ENCODE measurements at places on chromosomes 2 and 18. TPM values are rescaled to one million over a fixed set of nuclear protein-coding genes. Genes with fewer than 3 reads are reported as not detected.

GRCh38 chr2:234761910-234762309, 189.9 kb upstream of the SH3BP4 start:
- no peaks in the 10 kb centered on the region for H3K27me3 ChIP-seq
- H3K27ac ChIP-seq, result no peak overlapping the region
- no peaks in the 10 kb centered on the region for H3K4me1 ChIP-seq
- H3K36me3 ChIP-seq, result no peaks in the 10 kb centered on the region

- no peaks in the 10 kb centered on the region for H3K27me3 ChIP-seq
- H3K4me1 ChIP-seq, result no peaks in the 10 kb centered on the region
- no peak for DNase-seq
- no peak overlapping the region for H3K4me3 ChIP-seq
- no peak overlapping the region for H3K27ac ChIP-seq
Measured at GRCh38 chr2:9276901-9277451, 70.4 kb downstream of the ASAP2 start.

DNA sequence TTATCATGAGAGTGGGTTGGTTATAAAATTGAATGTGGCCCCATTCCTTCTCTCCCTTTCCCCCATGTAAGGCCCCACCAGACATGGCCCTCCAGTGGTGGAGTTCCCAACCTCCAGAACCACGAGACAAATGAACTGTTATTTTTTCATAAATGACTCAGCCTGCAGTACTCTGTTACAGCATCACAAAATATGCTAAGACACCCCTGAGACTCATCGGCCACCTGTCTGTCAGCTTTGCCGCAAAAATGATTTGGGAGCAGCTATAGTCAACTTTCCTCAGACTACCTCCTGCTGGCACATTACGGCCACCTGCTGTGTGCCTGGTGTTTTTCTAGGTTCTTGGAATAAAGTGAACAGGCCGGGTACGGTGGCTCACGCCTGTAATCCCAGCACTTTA, 21.4 kb upstream of the C1QL2 start:
- H3K27me3 ChIP-seq, result no peaks in the 10 kb centered on the region
- no peak for DNase-seq
- no peak overlapping the region for H3K4me3 ChIP-seq
- H3K4me1 ChIP-seq, result no peaks in the 10 kb centered on the region

DNA sequence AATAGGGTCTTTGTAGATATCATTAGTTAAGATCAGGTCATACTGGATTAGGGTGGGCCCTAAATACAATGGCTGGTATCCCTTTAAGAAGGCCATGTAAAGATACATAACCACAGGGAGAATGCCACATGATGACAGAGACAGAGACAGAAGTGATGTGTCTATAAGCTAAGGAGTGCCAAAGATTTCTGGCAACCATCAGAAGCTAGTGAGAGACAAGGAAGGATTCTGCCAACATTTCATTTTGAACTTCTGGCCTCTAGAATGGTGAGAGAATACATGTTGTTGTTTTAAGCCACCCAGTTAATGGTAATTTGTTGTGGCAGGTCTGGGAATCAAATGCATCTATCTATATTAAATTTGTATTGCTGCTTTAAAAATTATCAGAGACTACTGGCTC, 185.5 kb upstream of the CYRIA start:
- no peaks in the 10 kb centered on the region for H3K36me3 ChIP-seq
- no peaks in the 10 kb centered on the region for H3K27me3 ChIP-seq
- H3K27ac ChIP-seq, result no peak overlapping the region
- H3K4me1 ChIP-seq, result no peaks in the 10 kb centered on the region

- H3K36me3 ChIP-seq, result no peaks in the 10 kb centered on the region
- no peak overlapping the region for H3K27ac ChIP-seq
- DNase-seq, result no peak
- no peak overlapping the region for H3K4me3 ChIP-seq
Measured at GRCh38 chr2:242034138-242034537, 164.6 kb downstream of the RTP5 start.

- H3K4me3 ChIP-seq, result peak overlapping the region; percentile 80
- H3K4me1 ChIP-seq, result peaks cover 15% of the 10 kb centered on the region
- no peak for DNase-seq
Measured at GRCh38 chr2:231057590-231057989, 923 bp downstream of the PSMD1 start.

DNA sequence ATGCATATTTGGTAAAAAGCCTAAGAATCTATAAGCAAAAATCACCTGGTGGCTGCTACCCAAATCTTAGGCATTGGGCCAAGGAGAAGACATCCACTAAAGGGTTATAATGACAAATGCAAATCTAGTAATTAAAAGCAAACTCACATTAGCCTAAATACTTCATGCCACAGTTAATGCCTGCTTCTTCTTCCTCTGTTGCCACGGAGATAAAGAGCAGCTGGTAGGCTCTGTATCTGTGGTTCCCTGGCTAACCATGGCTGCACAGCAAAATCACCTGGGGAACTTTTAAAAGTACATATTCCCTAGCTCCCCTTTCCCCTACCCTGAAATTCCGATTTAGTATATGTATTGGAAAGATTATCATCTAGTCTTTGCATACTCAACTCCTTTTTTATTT, 114.3 kb downstream of the LNPK start:
- DNase-seq, result no peak
- no peak overlapping the region for H3K27ac ChIP-seq
- H3K36me3 ChIP-seq, result no peaks in the 10 kb centered on the region
- H3K4me1 ChIP-seq, result no peaks in the 10 kb centered on the region

The ZFAND2B gene
- 45.0 TPM for total RNA-seq

The SPATA3 gene
- not detected for total RNA-seq

All from breast epithelium (tissue), 4 donors.